ENCODE measurements at places on chromosomes 4 and X.

DNA sequence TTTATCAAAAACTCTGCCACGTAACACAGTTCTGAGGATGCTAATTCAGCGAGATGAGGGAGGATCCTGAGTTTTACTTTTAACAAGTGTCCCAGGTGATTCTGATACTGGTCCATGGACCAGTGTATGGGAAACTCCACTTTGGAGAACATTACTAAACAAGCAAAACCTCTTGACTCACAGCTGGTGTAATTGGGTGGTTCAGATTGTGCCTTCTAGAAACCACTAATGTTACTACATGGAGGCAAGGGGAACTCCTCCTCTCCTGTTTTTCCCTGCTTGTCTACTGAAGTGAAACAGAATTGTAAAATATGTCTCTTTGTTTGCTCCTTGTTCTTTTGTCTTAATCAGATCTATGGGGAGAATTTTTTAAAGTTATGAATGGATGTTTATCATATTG lies 62.6 kb downstream of the FRAS1 start:
- no peak for DNase-seq

- DNase-seq, result no peak
Observed at GRCh38 chrX:106168107-106168506, at the start of gene PWWP3B. PWWP3B (plus strand) TSS chrX:106168305; CDS start chrX:106205433, 37,128 bp downstream.

DNA sequence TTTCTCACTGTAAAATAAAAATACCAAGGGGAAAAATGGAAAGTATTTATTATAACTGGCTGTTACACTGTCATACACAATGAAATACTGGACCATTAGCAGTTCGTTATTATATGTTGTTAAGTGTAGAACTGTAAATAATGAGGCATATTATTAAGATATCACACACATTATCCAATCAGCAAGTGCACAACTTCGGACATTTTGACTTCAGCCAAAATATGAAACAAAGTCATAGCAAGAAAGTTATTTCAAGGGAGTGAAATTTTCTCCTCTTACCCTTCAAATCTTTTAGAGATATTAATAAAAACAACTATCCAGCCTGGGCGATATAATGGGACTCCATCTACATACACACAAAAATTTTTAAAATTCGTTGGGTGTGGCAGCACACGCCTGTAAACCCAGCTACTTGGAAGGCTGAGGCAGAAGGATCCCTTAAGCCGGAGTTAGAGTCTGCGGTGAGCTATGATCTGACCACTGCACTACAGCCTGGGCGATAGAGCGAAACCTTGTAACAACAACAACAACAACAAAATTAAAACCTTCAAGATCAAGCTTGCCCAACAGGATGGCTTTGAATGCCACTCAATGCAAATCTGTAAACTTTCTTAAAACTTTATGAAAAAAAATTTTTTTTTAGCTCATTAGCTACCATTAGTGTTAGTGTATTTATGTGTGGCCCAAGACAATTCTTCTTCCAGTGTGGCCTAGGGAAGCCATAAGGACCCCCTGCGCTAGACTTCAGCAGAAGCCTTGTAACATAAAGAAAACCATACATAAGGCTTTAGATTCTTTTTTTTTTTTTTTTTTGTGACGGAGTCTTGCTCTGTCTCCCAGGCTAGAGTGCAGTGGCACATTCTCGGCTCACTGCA lies 1.3 kb upstream of the CISD2 start:
- no peak for DNase-seq

DNA sequence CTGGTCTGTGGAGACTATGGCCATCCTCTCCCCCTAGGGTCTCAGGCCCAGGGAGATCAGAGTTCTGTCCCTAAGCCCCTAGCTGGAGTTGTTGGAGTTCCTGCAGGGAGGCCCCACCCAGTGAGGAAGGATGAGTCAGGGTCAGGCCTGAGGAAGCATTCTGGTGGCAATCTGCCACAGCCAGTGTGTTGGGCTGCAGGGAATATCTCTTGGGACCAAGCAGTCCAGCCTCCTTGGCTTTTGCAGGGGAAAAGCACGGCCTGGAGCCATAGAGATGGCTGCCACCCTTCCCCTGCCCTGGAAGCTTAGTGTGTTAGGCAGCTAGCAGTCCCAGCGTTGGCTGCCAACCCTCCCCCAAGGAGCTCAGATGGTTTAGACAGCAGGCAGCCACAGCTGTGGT lies 202.4 kb downstream of the RTL9 start:
- no peak for DNase-seq

DNA sequence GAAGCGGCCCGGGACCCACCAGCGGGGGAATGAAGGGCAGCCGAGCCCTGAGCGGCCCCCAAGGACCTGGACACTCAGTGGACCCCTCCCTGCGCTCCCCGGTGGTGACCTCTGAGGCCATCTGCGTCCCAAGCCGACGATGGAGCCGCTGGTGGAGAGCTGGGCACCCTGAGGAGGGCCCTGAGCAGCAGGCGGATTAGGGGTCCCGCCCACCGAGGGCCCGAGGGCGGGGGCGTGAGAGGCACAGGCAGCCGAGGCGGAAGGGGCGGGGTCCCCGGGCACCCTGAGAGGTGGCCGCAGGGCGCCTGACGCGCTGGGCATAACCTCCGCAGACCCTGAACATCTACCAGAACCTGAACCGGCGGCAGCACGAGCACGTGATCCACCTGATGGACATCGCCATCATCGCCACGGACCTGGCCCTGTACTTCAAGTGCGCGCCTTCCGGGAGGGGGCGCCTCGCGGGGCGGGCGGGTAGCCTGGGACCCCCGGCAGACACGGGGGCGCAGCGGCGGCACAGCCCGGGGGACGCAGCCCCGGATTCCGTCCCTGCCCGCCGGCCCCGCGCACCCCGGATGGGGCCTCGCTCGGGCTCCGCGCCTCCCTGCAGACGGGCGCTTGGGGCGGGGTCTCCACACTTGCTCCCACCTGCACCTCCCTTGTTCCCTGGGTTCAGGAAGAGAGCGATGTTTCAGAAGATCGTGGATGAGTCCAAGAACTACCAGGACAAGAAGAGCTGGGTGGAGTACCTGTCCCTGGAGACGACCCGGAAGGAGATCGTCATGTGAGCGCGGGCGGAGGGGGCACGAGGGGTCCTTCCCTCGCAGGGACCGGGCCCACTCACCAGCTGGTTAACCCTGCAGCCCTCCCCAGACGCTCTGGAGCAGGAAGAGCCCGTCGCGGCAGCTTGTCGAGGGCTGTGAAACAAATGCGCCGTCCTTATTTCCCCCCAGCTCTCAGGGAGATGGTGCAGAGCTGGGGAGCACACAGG lies 10.3 kb downstream of the ATP5ME start:
- DNase-seq, result peak; percentile 59

GRCh38 chrX:50448565-50448964 lies 22.1 kb downstream of the DGKK start:
- DNase-seq, result no peak

DNA sequence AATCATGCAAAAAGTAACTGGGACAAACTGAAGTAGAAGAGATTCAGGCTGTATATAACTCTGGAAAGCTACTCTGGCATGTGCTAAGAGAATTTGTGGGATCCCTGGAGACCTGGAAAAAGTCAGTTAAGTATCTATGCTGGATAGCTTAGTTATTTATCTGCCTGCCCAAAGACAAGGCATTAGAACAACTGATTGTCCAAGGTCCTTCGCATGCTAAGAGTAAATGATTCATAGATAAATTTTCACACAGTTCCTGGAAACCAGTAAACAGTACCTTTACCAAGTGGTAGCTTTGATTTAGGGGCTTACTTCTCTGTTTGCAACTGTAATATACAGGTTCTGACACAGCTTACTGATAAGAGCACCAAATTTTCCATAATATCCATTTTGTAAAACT lies 104.8 kb downstream of the ATP11C start:
- no peak for DNase-seq

DNA sequence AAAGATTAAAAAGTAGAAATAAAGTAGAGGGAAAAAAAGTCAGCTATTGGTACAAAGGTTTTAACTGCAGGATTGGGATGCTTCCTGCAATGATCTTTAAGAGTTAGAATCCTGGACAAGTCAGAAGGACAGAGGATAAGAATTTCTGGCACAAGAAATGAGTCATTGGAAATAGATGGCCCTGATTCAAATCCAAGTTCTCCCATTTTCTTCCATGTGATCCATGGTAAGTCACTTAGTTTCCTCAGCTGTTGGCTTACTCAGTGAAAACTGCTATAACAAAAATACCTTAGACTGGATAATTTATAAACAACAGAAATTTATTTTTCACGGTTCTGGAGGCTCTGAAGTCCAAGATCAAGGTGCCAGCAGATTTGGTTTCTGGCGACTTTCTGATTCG lies 13.3 kb upstream of the TBC1D19 start:
- DNase-seq, result no peak

DNA sequence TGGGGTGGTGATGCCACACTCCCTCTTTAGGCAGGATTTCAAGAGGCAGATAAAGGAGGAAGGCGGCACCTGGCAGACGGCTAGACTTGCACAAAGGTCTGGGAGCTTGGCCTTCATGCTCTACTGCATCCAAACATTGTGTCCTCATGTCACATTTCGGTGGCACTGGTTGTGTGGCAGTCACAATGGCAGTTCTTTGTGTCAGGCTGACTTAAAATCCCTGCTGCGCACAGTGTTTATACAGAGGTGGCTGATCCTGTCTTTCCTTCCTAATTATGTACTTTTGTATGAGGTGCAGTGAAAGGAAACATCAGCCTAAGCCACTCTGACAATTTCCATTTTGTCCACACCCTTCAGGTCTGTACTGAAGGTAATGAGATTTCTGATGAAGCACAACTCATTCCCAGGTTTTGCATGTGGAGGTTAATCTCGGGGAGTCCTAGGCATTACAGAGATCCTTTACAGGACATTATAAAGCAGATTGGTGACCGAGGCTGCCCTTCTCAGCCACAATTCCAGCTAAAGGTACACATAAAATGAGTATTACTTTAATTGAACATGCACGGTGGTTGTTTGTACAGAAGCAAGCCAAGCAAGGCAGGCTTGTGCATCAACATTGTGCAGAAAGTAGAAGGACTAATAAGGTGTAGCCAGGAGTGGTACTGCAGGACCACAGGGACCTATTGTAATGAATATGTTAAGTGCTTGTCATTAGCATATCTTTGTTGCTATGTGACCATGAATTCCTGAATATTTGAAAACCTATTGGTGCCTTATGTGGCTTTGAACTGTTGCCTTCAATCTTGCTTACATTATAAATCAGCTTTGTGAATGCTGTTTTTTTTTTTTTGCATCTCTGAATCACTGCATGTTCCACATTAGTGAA lies 147.6 kb downstream of the STK32B start:
- DNase-seq, result peak; percentile 74

DNA sequence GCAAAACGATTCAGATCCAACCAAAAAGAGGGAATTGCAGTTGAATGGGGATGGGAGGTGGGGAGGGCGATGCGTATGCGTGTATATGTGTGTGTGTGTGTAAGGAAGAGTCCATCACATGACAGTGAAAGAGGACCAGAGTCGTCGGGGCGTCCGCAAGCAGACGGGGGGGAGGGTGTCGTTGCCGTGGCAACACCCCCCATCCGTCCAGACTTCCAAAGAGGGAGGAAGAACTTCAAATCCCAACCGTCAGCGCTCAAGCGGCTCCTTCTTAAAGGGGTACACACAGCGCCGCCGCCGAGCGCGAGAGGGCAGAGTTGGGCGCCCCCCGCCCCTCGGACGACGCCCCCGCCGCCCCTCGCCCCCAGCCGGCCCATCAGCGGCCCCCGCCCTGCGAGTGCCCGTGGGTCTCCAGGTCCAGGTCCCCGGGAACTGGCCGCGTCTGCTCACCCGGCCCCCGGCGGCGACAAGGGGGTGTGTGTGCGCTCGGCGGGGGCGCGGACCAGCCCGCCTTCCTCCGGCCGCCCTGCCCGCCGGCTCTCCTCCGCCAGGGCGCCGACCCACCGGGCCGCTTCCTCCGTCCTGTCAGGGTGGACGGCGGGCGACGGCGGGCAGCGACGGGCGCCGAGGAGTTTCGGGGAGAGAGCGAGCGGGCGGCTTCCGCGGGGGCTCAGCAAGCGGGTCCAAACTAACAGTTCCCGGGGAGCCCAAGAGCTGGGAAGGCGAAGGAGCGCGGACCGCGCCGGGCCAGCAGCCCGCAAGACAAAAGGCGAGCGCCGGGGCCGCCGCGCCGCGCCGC lies 685 bp downstream of the LCORL start:
- peak; percentile 78 for DNase-seq

- no peak for DNase-seq
Observed at GRCh38 chr4:27986476-27986875, 1125.8 kb downstream of the STIM2 start.

- DNase-seq, result no peak
Observed at GRCh38 chrX:789096-789495, 158.5 kb downstream of the SHOX start.

DNA sequence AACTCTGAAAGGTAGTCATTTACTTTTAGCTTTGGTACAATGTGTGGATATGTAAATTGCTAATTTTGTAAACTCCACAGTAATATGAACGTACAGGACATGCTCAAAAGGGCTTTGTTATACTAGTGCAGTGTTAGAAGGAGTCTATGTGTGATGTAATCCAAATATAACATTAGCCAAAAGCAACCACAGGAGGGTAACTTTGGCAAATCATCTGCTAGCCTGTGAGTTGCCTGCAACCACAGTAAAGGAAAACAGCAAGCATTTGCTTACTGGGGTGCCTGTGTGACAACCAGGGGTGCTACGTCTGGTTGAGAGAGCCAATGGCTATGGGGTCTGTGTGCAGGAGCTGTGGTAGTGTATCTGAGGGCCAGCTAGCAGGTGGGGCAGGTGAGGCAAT lies 245.8 kb downstream of the ADAMTS3 start:
- no peak for DNase-seq

- DNase-seq, result no peak
Observed at GRCh38 chrX:110180928-110181310, 137.0 kb downstream of the AMMECR1 start.

GRCh38 chrX:41512394-41512793 lies 65.3 kb downstream of the NYX start:
- DNase-seq, result no peak

GRCh38 chr4:4249866-4250265 lies 1.8 kb upstream of the TMEM128 start:
- DNase-seq, result no peak

GRCh38 chr4:75675004-75675531 lies 1.9 kb upstream of the G3BP2 start:
- DNase-seq, result no peak

DNA sequence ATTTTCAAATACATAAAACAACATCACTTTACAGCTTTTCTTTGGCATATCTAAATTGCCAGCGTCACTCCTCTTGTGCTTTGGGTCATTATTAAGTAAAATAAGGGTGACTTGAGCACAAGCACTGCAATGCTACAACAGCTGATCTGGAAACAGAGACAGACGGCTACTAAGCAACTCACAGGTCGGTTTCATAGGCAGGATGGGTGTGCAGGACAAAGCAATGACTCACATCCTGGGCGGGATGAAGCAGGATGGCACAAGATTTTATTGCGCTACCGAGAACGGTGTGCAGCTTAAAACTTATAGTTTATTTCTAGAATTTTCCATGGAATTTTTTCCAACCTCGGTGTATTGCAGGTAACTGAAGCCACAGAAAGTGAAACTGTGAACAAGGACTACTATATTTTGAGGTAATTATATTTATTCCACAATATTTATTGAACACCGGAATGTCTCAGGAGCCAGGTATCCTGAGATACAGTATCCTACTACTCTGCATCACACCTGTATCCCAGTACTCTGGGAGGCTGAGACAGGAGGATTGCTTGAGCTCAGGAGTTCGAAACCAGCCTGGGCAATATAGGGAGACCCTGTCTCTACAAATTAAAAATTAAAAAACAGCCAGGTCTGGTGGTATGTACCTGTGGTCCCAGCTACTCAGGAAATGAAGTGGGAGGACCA lies 215.5 kb downstream of the APBB2 start:
- DNase-seq, result no peak

- no peak for DNase-seq
Observed at GRCh38 chrX:18992829-18993228, 8.9 kb upstream of the PHKA2 start.

- no peak for DNase-seq
Observed at GRCh38 chr4:77881460-77882295, 19.0 kb downstream of the MRPL1 start.

All from NCI-H1092 treated with DMSO at 0.1 percent for 48 hours (cell line).